A549 treated with GW870086 at 1 μM for 4 hours (cell line): ENCODE measurements at places on chromosomes 5 and 9. TPM values are rescaled to one million over a fixed set of nuclear protein-coding genes. Genes with fewer than 3 reads are reported as not detected.

The DAB2IP gene
- total RNA-seq: 11.1 to 14.8 TPM (median 11.7 TPM) in 5 replicates

The TEX48 gene
- total RNA-seq: not detected in 5 replicates

The JAKMIP2 gene
- not detected in 5 replicates for total RNA-seq

The TMEM252 gene
- total RNA-seq: not detected in 5 replicates

The SLC36A2 gene
- not detected in 5 replicates for total RNA-seq
